ENCODE measurements at places on chromosomes 1 and 21.

- DNase-seq: no peak
Measured at GRCh38 chr21:44884097-44884496, 10.6 kb upstream of the PTTG1IP start.

GRCh38 chr1:157992833-157993146 is 655 bp upstream of the KIRREL1 start:
- no peak for DNase-seq

- DNase-seq: no peak
Measured at GRCh38 chr21:18340387-18340942, 63.1 kb downstream of the TMPRSS15 start.

DNA sequence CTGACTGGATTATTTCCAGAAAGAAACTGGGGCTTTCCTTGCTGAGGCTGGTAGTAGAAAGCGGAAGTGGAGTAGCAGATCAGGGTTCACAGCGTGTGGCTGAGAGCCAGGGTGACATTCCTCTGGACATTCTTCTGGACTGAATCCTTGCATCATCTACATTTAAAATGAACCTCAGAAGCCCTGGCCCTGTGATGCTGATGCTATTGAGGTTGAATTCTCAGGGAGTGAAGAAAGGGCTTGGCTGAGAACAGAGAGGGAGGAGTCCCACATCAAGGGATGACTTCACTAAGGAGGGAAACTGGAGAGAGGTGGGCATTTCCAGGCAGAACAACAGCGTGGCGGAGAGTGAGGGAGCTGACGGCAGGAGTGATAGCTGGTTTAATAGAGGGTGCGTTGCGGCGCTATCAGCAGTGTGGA is 102.3 kb upstream of the LMO4 start:
- DNase-seq: no peak

DNA sequence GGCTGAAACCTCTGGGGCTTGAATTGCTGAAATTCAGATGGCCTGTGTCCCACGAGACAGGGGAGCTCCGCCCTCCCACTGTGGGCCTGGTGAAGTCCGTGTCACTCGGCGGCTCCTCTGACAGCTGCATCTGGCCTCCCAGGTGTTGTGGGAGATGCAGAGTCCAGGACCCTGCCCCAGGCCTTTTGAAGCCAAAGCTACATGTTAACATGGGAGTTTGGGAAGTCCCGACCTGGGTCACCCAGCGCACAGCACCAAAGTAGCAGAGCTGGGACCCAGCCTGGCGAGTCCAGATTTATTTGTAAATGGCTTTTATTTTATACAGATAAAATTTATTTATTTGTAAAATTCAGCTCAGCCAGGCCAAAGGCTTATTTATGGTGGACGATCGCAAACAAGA is 28.9 kb downstream of the SLC37A1 start:
- DNase-seq: no peak

DNA sequence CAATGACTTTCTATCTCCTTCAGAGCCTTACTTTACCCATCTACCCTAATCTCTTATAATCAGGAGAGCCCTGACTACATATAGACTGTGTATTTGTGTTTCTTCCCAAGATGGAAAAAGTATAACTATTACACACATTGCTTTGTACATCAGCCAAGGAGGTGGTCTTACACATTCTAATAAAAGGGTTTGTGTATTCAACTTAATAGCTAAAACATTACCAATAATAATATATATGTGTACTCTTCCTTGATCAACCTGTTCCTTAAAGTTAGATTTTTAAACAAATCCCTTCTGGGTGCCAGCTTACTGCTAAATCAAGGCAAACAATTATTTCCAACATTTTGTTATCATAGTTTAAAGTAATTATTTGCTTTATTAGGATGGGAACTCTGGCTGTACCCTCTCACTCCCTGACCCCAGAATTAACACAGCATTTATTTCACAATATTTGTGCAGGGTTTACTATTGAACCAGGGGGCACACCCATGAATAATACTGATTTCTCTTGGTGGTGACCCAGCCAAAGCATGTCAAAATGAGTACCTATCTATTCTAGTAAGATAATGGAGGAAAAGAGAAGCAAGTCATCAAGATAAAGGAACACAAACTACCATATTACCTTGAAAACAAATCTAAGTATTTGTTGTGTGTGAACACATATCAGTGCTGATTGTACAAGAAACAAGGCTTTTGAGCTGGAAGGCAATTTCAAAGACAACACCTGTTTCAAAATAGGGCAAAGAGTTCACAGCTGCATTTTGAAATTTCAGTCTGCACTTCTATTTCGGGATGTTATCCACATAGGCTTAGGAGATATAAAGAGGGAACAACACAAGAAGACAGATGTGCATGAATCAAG is 30.1 kb upstream of the SLC45A3 start:
- DNase-seq: no peak

All from activated T-helper 1 cell treated with Interleukin-2 at 50 U/mL for 16 hours (primary cell).